ENCODE measurements at places on chromosomes 7 and 10.

GRCh38 chr7:87188930-87189329 is 30.6 kb downstream of the TMEM243 start:
- no peak for DNase-seq

DNA sequence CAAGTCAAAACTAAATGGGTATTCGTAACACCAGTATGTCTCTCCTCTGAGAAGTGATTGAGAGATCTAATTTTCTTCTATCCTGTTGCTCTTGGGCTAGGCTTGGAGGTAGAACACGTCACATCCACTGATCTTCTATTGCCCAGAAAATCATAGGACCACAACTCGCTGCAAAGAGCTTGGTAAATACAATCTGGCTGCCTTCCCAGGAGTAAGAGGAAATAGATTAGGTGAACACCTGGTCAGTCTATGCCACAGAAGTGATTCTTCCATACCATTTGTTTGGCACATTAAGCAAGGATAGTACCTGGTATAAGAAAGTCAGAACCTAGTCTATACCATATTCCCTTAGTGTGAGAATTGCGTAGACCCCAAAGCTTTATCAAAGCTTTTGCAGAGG is 129.3 kb upstream of the PHYHIPL start:
- no peak for DNase-seq

DNA sequence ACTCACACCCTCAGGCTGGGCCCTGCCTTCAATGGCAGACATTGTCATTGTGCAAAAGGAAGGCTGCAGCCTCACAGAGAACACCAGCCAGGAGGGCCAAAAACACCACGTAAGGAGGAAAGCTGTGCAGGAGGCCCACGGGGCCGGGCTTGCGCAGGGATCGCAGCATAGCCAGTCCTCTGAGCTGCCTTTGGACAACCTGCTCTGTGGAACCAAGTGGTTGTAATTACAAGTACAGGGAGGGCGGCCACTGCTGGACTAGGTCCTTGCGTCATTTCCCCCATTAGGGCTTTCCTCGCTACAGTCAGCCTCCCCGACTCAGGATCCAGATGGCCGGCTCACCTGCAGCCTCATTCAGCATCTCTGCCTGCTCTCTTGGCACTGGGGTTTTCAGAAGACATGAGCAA is 66.9 kb downstream of the FAM53B start:
- DNase-seq = no peak

DNA sequence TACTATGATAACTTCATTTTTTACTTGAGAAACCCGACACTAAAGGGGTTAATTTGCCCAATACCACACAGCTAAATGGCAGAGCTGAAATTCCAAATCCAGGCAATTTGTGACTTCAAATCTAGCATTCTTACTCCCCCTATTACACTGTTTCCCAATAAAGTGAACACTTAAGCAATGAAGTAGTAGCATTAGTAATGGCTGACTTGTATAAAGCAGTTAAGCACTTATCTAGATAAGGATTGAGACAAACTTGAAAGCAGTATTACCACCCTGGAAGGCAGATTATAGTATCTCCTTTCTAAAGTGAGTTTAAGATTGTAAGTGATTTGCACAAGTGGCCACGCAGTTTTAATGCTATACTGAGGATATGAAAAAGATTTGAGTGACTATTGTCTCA is 39.3 kb downstream of the WASL start:
- no peak for DNase-seq

DNA sequence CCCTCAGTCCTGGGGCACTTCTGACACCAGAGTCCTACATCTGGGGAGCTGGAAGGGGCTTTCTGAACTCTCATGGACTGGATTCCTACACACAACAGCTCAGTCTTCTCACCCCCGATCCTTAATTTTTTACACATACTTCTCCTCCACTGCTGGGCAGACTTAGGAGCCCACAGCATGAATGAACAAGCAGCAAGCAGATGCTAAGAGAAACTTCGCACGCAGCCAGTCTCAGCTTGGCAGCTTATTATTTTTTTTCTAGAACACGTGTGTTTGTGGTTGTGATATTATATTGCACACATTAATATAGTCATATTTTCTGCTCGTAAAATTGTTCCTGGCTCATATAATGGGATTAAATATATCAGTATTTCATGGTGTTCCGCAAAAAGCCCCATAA is 50.9 kb upstream of the LOXL4 start:
- no peak for DNase-seq

- DNase-seq = no peak
These were observed 660.5 kb downstream of the LRMDA start for GRCh38 chr10:76091926-76092325.

- DNase-seq = no peak
These were observed 54.5 kb upstream of the FZD8 start for GRCh38 chr10:35696392-35697287.

DNA sequence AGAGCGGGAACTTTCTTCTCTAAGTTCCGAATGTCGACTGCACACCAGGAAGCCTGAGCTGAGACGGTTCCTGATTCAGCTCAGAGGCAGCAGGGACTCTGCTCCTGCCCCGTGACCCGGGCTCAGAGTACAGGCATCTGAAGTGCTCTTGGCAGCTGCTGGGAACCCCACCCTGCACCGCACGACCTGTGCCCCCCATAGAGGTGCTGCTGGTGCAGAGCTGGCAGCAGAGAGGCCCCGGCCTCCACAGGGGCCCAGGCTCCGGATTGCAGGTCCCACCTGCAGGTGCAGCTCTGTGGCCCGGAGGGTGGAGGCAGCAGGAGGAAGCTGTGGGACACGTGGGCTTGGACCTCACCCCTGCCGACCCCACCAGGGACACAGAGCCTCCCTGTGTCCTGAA is 39.5 kb upstream of the ADGRA1 start:
- DNase-seq = no peak

DNA sequence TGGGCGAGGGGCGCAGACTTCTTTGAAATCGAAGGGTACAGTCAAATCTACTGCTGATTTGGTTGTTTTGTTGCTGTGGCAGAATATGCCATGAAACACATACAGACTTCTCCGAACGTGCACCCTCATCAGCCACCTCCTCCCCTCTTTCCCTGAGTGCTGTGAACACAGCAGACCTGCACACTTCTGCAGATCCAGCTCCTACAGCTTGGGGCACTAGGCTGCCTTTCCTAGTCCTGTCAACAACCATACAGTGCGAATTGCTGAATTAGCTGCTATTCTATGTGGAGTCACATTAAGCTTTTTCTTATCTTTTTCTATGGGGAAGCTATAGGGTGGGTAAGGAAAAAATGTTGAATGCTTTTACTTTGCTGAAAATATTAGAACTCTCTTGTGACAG is 57.5 kb downstream of the COL17A1 start:
- no peak for DNase-seq

GRCh38 chr7:149827089-149827981 is 10.8 kb upstream of the ZNF862 start:
- no peak for DNase-seq

- DNase-seq = no peak
These were observed 2.9 kb upstream of the MIOS start for GRCh38 chr7:7563813-7564212.

GRCh38 chr7:137454767-137455166 is 111.2 kb upstream of the PTN start:
- DNase-seq = no peak

- no peak for DNase-seq
These were observed 61.0 kb upstream of the FGFR2 start for GRCh38 chr10:121659236-121659635.

GRCh38 chr10:107686095-107686494 is 521.6 kb upstream of the SORCS1 start:
- DNase-seq = peak; percentile 74

- DNase-seq = no peak
These were observed 11.5 kb downstream of the ZMIZ2 start for GRCh38 chr7:44760034-44760580.

- DNase-seq = no peak
These were observed 132.7 kb downstream of the ELAPOR2 start for GRCh38 chr7:86926732-86927131.

DNA sequence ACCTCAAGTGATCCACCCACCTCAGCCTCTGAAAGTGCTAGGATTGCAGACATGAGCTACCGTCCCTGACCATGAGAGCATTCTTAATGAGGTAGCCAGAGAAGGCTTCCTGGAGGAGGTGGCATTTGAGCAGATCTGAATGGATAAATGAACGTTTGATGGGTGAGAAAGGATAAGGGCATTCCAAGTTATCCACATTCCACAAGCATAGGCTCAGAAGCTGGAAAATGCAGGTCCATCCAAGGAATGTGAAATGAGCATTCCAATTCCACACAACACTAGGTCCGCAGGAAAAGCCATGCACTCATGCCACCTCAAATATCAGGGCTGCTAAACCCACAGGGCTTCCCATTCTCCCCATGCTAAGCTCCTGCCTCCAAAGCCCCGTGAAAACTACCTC is 17.0 kb downstream of the TMEM130 start:
- DNase-seq = no peak

DNA sequence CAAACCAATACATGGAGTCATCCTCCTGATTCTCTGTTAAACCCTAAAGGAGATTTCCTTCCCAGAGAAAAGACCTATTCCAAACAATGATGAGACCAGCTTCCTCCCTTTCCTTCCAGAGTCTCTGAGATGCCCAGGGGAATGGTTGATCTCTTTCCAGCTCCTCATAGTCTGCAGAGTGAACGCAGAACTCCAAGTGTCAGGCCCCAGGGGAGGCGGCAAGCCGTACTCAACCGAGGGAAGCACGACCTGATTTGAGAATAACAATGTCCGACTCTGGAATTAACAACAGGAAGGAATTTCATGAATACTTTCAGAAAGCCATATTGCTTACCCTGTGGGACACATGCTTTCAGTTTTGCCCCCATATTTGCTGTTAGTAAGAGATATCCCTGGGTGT is 241.7 kb upstream of the GLI3 start:
- no peak for DNase-seq

DNA sequence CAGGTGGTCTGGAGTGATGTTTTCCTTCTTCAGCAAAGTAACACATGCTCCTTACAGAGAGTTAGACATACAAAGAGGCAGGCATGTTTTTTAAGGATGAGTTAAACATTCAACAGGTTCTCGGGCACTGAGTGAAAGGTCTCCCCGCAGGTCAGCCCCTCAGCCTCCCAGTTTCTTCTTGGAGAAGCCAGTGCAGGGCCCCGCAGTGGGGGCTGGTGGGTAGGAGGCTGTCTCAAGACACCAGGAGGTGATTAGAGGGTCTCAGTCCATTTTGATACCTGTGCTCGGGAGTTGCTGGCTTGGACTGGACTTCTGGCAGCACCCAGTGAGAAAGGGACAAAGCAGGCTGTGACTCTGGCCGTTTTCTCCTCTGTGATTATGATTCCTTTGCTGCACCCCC is 78.6 kb upstream of the ZNF479 start:
- DNase-seq = no peak

GRCh38 chr7:69953136-69954067 is 355.1 kb downstream of the AUTS2 start:
- DNase-seq = no peak

- DNase-seq = no peak
These were observed 12.4 kb downstream of the SMKR1 start for GRCh38 chr7:129514683-129515082.

DNA sequence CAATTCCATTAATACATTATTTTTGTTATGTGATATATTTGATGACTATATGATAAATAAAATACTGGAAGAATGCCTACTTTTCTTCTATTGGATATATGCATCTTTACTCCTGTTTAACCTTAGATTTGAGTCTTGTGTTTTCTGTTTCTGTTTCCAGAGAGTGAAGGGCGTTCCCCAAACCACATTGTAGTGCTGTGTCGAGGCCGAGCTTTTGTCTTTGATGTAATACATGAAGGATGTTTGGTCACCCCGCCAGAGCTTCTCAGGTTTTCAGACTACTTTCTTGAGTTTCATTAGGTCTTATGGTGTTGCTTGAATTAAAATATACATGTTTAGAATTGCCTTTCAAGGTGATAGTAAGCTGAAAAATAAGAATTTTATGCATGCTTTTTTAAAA is 23.8 kb downstream of the CROT start:
- no peak for DNase-seq

DNA sequence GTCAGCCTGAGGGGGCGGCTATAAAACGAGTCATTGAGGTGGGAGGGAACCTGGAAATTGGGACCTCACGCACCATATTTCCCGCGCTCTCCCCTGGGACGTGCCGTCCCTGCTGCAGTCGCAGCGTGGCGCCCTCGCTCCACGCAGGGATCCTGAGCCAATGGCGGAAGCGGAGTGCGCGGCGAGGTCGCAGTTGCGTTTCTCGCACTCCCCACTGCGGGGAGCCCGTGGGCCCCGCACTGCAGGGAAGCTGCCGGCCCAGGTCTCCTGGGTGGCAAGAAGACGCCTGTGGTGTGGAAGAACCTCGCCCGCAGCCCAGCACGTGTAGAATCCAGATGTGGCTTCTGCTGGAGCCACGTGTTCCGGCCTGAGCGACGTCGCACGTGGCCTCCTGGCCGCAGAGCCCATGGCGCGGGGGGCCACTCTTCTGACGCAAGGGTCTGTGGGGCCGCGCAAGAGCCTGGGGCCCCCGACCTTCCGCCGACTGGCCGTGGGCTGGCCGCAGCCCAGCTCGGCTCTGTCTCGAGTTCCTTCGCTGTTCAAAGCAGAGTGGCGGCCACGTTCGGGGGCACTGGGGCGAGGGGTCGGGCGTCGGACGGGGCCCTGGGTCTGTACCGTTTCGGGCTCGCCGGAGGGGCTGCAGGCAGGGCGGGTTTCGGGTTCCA is 26.4 kb downstream of the HIF1AN start:
- peak; percentile 82 for DNase-seq

GRCh38 chr7:17404006-17404405 is 105.6 kb downstream of the AHR start:
- DNase-seq = no peak

DNA sequence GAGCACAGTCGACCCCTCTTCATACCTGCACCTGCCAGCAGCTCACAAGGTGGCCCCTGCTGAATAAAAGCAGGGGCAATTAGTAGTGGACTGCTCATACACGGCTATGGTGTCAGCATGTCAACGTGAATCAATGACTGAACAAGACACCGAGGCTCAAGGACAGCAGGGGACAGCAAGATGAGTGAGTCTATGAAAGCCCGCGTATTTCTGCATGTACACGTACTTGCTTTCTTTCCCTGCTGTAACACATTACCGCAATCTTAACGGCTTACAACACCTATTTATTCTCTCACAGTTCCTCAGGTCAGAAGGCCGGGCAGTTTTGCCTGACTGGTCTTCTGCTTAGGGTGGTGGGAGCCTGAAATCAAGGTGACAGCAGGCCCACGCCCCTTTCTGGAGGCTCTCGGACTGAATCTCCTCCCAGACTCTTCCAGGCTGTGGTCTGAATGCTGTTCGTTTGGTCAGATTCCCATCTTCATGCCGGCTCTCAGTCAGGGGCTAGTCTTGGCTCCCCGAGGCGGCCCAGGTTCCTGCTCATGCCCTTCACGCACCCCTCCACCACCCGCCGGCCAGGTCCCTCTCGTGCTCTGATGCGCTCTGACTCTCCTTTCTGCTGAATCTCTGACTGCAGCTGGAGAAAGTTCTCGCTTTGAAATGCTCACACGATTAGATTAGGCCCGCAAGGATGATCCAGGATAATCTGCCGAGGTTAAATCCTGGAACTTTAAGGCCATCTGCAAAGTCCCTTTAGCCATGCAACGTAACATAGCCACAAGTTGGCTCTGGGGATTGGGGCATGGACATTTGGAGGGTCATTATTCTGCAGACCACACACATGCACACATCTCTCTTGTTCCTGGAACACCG is 7.8 kb upstream of the PPP2R2D start:
- no peak for DNase-seq

- DNase-seq = no peak
These were observed 183.4 kb downstream of the SORCS3 start for GRCh38 chr10:104824380-104825006.

Measured in cardiac septum (tissue), 1 donor.